ENCODE measurements at places on chromosomes 2 and 18.

DNA sequence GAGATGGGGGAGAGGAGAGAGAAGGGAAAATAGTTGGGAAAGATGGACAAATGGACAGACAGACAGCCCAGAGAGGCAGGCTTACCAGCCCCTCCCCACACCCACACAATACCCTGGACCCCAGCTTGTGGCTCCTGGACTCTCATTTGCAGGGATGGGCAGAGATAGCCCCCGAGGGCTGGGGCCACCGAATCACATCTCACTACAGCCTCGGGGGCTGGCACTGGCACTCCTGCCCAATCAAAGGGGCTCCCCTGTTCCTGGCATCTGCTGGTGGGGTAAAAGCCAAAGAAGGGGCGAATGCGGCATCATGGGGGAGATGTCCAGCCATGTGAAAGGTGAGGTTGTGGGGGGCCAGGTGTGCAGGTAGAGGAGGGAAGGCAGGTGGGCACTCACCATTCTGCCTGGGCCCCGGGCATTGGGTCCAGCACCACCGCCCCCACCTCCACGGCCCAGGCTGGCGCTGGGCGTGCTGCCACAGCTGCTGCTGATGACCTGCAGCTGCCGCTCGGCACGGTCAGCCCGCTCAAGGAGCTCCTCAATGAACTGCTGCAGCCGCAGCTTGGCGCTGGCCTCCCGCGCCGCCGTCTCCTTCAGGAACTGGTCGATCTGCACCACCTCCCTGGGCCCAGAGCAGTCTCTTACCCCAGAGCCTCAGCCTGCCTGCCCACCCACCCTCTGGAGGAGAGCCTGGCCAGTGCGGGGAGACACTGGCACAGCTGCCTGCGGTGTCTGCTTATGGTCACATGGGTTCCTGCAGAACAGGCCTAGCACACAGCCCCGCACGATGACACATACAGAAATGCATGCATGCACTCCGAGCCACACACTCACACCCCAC is 18.0 kb downstream of the FBXO41 start:
- DNase-seq = no peak

DNA sequence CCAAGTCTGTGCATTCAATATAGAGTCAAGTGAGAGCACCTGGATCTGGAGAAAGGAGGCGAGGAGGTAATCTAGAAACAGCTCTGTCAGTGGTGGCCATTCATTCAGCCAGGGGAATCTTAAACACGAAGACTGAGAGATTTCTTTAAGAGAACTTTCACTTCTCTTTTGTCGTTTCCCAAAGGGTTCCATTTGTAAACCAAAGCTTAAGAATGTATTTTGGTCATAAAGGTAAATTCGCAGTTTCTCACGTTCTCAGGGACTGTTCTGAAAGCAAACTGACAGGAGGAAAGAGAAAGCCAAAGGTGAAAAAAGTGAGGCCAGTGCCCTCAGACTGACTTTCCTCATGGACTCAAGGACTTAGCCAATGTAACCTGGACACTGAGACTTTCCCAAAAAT is 513.5 kb downstream of the CMPK2 start:
- no peak for DNase-seq

DNA sequence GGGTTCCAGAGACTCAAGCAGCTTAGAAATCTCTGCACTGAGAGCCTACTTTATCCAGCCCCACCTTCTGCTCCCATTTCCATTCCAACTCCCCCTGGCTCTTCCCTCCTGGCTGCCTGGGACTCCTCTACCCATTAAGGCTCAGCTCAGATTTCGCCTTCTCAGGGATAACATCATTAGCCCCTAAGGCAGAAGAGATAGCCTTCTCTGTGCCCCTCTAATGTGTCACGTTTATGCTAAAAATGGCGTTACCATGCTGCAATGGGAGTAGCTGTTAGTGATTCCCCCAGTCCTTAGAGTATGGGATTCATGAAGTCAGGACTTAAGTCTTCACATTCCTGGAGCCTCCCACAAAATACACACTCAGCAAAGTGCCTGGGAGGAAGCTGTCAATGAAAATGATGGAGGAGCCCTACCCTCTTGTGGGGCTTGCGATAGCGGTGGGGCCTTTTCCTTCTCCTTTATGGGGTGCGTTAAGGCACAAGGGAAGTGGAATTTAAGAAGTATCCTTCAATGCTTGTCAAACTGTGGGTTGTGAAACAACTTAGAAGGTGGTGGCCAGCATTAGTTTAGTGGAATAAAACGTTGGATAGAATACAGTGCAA is 144.7 kb upstream of the COPS8 start:
- no peak for DNase-seq

DNA sequence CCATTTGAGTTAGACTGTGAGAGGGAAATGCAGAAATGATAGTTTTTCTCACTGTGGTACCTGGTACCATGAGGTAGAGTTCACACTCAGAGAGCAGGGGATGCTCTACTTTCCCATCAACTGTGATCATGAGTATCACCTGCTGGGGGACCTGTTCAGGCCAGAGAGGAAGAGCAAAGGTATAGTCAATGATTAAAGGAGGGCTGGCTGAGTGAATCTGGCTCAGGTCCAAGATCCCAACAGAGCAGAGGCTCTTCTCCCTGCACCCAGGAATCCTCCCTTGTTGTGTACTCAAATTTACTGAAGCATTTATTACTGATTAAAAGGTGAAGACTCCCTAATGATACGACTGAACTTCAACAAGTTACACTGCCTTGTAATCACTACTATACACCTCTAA is 104.6 kb upstream of the CHRNA1 start:
- no peak for DNase-seq

DNA sequence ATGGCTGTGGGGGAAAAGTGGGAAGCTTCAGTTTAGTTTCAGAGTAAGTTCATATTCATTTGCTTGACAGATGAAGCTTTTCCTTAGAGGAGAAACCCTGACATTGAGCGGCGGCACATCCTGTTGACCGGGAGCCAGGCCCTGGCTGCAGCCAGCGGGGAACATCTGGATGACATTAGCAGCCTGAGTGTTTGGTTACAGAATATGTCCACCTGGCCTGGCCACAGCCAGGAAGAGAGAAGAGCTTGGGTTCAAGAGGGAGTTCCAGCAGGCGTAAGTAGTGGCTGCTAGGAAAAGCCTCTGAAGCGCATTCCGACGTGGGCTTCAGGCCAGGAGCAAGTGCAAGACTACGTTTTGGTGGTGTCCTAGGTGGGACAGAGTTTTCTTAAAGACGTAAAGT is 144.9 kb upstream of the MYCN start:
- DNase-seq = no peak

DNA sequence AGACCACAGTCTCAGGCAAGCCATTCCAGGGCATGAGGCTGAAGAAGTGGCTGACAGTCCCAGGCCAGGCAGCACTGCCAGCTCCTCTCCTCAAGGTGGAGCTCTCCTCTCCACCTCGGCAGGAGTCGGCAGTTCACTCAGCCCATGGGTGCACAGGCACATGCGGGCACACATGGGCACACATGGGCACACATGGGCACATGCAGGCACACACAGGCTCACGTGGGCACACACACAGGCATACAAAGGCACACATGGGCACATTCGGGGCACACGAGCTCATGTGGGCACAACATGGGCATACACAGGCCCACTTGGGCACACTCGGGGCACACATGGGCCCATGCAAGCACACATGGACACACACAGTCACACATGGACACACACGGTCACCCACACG is 65.3 kb upstream of the TAF1B start:
- DNase-seq = no peak

DNA sequence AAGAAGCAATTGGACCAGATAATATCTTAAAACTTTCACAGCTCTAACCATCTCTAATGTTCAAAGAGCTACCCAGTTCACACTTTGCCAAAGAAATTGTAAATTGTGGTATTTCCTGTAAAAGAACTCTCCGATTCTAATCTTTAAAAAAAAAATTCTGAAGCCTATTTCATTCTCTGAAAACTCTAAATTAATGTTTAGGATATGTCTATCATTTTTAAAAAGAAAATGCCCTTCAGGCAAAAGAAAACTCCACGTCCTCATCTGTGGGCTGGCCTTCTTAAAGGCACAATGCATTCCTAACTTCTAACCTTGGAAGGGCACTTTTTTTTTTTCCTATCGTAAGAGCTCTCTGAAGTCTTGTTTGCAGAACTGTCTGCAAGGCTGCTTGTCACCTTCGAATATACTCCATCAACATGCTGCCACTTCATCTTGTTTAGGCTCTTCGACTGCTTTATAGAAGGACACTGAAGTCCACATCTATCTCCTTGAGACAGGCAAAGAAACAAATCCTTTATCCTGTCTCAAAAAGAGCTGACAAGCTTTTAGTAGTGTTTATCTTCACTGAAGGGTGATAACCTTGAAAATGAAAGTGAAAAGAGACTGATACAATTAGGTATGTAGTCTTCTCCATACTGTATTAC is 124.3 kb upstream of the SLC39A10 start:
- DNase-seq = peak; percentile 70

- DNase-seq = peak; percentile 55
These were observed at the start of gene PSMA8 for GRCh38 chr18:26133652-26134051. Gene PSMA8, plus strand, starts transcription at chr18:26133869. Its CDS starts 97 bp downstream, at chr18:26133966.
